Activated CD4-positive, CD25-positive, alpha-beta regulatory T cell treated with anti-CD3 and anti-CD28 coated beads, Interleukin-2, amount 50 U/mL, for 24 hours (primary cell): ENCODE measurements at places on chromosomes 1 and 21.

DNA sequence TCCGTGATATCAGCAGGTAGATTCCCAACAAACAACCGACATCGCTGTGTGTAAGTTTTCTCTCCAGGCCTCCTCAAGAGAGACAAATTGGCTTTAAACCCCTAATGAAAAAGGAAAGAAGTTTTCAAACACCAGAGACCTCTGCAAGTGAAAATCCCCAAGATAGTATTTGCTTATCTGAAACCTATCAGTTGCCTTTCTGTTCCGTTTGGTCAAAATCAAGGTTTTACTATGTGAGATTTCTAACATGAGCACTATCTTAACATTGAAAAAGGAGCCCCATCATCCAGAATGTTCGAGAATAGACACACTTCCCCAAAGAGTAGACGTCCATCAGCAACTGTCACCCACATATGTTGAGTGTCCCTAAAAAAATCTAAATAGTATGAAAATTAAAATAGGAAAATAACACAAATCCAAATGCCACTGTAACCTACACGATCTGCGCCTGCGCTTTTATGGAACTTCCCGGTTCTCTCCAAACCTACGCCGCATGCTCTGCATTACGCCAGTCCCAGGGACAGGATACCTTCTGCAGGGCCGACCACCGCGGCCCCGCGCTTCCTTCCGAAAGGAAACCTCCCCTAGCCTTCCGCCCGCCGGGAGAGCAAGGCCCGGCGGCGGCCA lies 1.4 kb downstream of the SFPQ start:
- ATAC-seq: no peak

DNA sequence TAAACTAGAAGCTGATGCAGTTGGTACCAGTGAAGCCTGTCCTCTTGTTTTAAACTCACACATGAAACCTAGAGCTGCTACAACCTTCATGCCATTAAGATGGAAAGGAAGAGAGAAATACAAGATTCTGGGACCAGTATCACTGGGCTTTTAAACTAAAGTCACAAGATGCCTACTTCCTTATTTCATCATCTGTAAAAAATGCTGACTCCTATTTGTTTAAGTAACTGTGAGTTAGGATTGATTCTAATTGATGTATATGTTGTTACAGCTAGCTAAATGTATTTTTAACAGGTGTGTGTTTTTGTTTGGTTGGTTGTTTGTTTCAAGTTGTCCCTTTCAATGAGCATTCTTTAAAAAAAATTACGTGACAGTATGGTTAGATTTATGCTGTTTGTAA lies 833.3 kb upstream of the PRMT6 start:
- ATAC-seq: no peak

DNA sequence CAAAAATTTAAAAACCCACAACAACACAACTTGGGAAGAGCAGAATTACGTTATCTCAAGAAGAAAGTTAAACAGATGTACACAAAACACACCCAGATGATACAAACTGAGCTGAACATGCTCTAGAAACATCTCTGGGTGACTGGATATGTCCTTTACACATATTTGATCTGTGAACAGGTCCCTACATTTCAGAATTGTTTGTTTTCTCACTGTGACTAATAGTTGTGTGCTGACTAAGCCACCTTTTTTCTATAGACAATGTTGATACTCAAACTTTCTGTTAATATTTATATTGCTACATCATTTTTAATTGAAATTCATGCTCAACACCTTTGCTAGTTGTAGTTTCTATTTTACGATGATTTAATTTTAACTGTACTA lies 1.0 kb upstream of the F11R start:
- ATAC-seq: peak; percentile 62

- no peak for ATAC-seq
Observed at GRCh38 chr21:27740084-27740483, 773.2 kb upstream of the ADAMTS5 start.

GRCh38 chr1:67801903-67802302 lies 31.4 kb downstream of the GNG12 start:
- ATAC-seq: no peak

GRCh38 chr1:60583696-60584095 lies 498.7 kb upstream of the NFIA start:
- ATAC-seq: no peak

- no peak for ATAC-seq
Observed at GRCh38 chr1:116726872-116727820, 27.1 kb upstream of the CD2 start.

GRCh38 chr1:75521658-75522057 lies 89.3 kb downstream of the SLC44A5 start:
- ATAC-seq: no peak

DNA sequence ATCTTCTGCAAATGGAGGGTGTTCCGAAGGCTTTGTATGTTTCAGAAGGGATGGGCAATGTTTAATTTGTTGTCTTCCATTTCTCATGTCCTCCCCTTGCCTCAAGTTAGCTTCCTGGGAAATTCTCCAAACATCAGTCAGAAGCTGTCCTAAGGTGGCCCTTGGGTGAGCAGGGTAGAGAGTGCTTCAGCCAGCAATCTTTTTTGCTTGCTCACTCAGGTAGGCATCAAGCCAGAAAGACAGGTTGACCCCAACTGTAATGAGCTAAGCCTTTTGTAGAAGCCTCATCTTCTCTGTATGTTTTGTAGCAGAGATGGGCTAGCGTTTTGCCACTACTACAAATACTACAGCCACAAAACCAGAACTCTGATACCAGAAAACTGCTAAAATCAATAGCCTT lies 321.5 kb upstream of the FAM78B start:
- no peak for ATAC-seq

DNA sequence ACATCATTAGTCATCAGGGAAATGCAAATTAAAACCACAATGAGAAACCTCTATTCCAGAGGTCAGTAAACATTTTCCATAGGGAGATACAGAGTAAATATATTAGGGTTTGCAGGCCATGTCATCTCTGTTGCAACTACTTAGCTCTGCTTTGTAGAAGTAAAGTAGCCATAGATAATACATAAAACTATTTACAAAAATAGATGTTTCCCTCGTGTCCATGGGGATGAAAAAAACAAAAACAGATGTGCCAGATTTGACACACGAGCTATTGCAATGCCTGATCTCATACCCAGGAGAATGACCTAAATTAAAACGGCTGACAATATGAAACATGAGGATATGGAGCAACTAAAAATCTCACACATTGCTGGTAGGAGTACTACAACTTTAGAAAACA lies 17.3 kb downstream of the LTN1 start:
- ATAC-seq: no peak

DNA sequence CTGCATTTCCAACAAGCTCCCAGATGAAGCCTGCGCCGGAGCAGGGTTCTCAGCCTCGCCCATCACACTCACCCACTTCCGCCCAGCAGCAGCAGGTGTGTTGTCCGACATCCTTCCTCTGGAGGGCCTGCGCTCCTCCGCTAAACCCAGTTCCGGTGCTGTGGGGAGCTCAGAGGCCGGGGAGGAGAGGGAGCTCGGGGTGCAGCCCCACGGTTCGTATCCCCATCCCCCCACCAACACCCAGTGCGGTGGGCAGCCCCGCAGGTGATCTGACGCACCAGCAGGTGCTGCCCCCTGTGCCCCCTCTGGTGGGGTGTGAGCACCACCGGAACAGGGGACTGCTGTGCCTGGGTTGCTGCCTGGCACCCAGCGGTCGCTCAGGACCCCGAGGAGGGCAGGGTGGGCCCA lies 3.4 kb upstream of the PEX10 start:
- no peak for ATAC-seq

DNA sequence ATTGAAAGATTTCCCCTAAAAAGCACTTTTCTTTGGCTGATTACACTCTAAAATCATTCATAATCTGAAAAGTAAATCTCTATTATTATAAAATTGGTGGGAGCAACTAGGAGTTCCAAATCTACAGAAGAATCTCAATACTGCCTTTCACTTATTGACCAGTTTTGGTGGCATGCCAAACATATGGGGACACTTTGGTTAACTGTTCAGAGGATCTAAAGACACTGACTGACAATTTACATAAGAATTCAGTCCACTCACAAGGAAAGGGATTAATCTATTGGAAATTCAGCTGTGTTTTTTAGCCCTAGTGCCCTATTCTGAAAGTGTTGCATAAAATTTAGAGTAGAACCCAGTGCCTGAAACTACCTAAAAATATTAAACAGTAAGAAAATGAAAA lies 113.6 kb downstream of the LRRC40 start:
- no peak for ATAC-seq

GRCh38 chr1:208145167-208145566 lies 99.0 kb downstream of the PLXNA2 start:
- no peak for ATAC-seq

- ATAC-seq: no peak
Observed at GRCh38 chr21:42758721-42759593, 105.5 kb downstream of the PDE9A start.

DNA sequence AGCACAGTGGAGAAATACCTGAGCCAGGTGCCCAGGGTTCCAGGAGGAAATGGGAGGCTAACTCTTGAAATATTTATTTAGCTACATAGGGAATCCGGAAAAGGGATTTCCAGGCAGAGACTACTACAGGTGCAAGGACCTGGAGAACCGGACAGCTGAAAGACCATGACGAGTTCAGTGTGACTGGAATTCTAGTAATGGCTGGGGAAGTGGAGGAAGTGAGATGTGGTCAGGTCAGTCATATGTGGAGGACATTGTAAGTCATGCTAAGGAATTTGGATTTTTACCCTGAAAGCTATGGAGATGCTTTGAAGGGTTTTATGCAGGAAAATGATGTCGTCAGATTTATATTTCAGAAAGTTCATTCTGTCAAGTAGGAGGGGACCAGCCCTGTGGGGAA lies 1.8 kb downstream of the CAP1 start:
- no peak for ATAC-seq

DNA sequence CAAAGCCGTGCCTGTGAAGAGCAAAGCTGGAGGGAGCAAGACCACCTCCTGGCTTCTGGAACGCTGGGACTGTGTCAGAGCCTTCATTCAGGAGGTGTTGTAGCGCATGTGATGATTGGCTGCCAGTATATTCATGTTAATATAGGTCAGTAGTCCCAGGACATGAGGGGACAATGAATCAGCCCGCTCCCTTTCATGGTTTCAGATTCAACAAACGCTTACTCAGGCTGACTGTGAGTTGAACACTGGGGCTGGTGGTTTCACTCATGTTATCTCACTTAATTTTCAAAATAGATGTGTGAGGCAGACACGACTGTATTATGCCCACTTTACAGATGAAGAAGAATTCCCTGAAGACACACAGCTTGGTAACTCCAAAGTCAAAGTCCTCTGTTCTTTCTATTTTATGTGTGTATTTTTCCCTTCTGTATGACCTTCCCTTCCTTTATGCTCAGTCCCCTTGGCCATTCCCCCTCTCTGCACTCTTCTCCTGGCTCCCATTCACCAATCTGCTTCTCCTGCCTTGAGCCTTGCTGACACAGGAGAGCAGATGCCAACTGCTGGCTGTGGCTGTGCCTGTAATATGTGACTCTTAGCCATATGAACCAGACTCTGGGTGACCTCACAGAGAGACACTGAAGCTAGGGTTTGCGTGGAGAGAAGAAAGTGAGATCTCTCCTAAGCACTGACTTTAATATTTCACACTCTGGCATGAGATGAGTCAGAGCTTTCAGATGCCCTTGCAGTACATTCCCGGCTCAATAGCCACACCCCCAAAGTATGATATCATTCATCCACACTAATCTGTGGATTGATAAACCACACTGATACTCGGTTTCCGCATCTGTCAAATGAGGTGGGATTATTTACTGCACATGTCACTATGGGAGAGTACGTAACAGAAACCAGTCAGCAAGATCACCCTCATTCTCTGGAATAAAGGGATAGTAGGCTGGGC lies 31.4 kb upstream of the KIRREL1 start:
- peak; percentile 75 for ATAC-seq

DNA sequence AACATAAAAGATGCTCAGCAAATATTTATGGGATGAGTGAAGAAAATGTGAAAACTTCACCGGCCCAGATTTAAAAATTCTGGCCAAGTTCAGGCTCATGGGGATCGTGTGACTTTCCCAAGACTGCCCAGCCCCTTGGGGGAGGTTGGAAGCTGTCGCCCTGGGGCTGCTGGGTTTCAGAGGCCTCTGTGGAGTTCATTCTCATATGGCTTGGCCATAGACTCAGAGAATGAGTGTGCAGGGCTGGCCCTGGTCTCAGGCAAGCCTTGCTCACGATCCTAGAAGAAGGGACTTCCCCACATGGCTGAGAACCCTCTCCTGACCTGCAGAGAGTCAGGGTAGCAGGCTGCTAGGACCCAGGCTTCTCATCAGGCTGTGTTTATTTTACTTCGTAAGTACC lies 24.6 kb downstream of the PADI2 start:
- ATAC-seq: no peak

- ATAC-seq: no peak
Observed at GRCh38 chr1:225880222-225880588, 2.0 kb downstream of the TMEM63A start.

GRCh38 chr1:38228718-38229117 lies 182.1 kb upstream of the POU3F1 start:
- ATAC-seq: no peak

DNA sequence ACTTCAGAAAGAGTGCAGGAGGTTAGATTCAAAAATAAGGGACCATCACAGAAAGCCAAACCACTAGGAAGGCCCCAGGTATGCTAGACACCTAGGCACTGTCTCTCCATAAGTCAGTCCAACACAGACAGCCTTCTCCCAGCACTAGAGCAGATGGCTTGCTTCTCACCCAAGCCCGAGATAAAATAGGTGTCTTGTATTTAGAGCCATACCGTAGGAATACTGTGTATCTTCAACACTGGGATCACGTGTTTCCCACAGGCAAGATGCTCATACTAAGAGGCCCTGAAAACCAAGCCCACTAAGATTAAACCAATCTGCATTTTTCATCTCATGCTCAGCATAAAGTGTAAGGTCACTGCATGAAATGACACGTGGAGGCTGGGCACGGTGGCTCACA lies 223.3 kb upstream of the KAZN start:
- no peak for ATAC-seq

- no peak for ATAC-seq
Observed at GRCh38 chr21:42505090-42505726, 8.4 kb upstream of the SLC37A1 start.

DNA sequence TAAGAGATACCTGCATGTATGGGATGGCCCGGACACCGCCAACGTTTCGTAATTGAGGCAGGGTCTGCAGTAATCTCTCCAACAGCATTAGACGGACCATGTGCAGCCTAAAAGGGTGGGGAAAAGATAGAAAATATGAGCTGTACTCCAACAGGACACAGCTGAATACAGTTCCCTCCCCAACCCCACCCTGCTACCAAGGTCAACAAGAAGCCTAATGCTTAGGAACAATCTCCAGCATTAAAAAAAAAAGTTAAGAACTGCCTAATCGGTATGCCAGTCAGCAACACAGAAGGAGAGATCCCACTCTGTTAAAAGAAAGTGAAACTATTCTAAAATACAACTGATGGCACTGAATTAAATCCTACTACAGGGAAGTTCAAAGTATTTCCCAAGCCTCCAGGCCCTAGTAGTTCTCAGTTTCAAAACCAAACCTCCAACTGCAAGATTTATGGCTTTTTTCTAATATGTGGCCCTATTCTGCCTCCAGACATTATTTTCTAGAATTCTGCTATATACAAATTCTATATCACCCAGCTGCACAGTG lies 81.0 kb downstream of the UBR4 start:
- no peak for ATAC-seq

DNA sequence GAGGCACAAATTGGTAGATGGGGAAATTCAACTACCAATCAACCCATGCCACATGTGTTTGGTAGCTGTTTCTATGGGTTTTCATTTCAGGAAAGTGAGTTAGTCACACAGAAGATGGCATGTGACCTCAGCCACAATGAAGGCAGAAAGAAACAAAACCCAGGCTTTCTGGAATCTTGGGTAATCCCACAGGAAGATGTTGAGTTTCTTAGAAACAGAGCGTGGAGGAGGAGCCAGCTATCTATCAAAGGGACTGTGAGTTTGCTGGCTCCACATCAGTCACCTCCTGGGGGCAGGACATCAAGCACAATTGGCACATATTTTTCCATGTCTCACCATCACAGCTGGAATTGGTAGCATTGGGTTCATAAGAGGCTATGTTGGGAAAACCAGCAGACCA lies 188.9 kb upstream of the PLXNA2 start:
- ATAC-seq: no peak
